SJSA1 (cell line): ENCODE measurements at places on chromosomes 4 and X. TPM values are rescaled to one million over a fixed set of nuclear protein-coding genes. Genes with fewer than 3 reads are reported as not detected.

GRCh38 chr4:150679018-150679764 is 97.2 kb downstream of the MAB21L2 start:
- no peaks in the 10 kb centered on the region for H3K27me3 ChIP-seq
- no peak for DNase-seq
- H3K4me1 ChIP-seq: no peaks in the 10 kb centered on the region

DNA sequence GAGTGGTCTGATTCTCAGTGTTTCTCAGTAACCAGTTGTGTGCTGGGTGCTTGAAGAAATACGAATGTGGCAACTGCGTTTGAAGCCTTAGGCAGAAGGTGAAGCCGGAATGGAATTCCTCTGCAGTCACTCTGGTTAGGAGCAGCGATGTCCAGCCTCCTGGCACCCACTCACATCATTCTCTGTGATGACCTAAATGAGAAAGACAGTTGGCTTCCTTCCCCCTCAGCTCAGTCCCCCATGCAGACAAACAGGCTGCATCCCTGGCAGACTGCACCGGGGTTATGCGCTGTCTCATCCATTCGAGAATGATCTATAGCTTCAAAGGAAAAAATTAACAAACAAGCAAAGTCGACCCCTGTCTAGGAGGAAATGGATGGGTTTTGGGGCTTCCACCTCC is 170.1 kb upstream of the SCML1 start:
- H3K4me3 ChIP-seq: no peak overlapping the region
- no peak overlapping the region for H3K27ac ChIP-seq
- H3K27me3 ChIP-seq: no peaks in the 10 kb centered on the region
- no peaks in the 10 kb centered on the region for H3K36me3 ChIP-seq
- DNase-seq: no peak

- H3K27ac ChIP-seq: no peak overlapping the region
- no peaks in the 10 kb centered on the region for H3K36me3 ChIP-seq
- no peak overlapping the region for H3K4me3 ChIP-seq
- peaks cover 7% of the 10 kb centered on the region for H3K4me1 ChIP-seq
- DNase-seq: no peak
- H3K27me3 ChIP-seq: no peaks in the 10 kb centered on the region
Observed at GRCh38 chrX:2406891-2407518, 93.8 kb downstream of the DHRSX start.

GRCh38 chr4:105067431-105067830 is 79.2 kb upstream of the TET2 start:
- no peaks in the 10 kb centered on the region for H3K27me3 ChIP-seq
- no peak overlapping the region for H3K4me3 ChIP-seq
- no peak for DNase-seq

GRCh38 chr4:67776746-67777145 is 22.6 kb upstream of the GNRHR start:
- no peak overlapping the region for H3K27ac ChIP-seq
- H3K4me3 ChIP-seq: no peak overlapping the region
- 0 out of 2 replicates have a peak, but pooled peaks cover 3% of the 10 kb centered on the region for H3K27me3 ChIP-seq
- H3K36me3 ChIP-seq: no peaks in the 10 kb centered on the region

DNA sequence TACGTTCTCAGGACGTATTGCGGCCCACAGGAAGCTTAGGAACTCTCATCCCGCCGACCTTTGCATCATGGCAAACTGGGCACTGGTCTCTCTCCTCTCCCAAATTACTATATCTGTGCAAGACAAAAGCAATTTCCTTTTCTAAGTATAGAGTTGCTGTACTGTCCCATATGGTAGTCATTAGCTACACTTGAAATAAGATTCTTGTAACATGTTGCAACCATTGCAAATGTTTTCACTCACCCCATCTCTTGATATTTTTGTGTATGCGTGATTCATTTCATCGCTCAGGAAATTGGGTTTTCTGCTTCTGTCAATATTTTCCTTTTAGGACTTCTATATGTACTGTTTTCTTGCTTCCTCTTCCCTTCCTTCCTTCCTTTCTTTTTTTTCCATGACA is 15.7 kb downstream of the ARMCX6 start:
- no peaks in the 10 kb centered on the region for H3K4me1 ChIP-seq
- H3K4me3 ChIP-seq: no peak overlapping the region
- H3K36me3 ChIP-seq: no peaks in the 10 kb centered on the region
- H3K27me3 ChIP-seq: no peaks in the 10 kb centered on the region

DNA sequence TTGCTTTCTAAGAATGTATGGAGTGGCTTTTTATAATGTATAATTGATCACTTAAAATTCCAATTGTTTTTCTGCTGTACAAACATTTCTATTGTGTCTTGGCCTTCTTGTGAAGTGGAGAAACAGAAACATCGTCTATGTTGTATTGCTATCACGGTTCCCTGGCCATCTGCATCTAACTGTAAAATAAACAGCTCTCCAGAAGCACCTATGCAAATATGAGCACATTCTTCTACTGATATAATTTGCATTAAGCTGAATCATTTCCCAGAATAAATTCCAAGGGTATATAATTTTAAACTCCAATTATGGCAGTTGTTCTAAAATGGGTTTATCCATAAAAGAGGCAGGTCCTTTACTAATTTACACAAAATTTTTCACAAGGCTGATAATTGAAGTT is 261.6 kb upstream of the STS start:
- no peaks in the 10 kb centered on the region for H3K36me3 ChIP-seq
- H3K27ac ChIP-seq: no peak overlapping the region
- no peak overlapping the region for H3K4me3 ChIP-seq
- no peaks in the 10 kb centered on the region for H3K4me1 ChIP-seq
- no peaks in the 10 kb centered on the region for H3K27me3 ChIP-seq
- no peak for DNase-seq

GRCh38 chr4:140056015-140056414 is 98.0 kb downstream of the MAML3 start:
- H3K4me1 ChIP-seq: peaks cover 12% of the 10 kb centered on the region
- H3K27me3 ChIP-seq: no peaks in the 10 kb centered on the region
- H3K4me3 ChIP-seq: no peak overlapping the region
- DNase-seq: no peak
- H3K27ac ChIP-seq: no peak overlapping the region
- no peaks in the 10 kb centered on the region for H3K36me3 ChIP-seq

DNA sequence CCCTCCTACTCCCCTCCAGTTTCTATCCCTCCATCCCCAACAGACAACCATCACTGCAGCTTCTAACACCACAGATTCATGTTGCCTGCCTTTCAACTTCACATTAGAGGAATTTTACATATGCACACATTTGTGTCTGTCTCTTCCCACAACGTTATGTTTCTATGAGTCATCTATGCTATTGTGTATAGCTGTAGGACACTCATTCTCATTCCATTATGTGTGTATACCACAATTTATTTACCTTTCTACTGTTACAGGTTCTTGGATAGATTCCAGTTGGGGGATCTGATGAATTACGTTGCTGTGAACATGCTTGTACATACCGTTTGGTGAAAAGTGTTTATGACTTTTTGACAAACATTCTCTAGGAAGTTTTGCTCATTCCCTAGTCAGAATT is 58.8 kb upstream of the TRPC3 start:
- peak overlapping the region; percentile 5 for H3K27ac ChIP-seq
- H3K4me3 ChIP-seq: no peak overlapping the region
- no peak for DNase-seq
- no peaks in the 10 kb centered on the region for H3K36me3 ChIP-seq
- peaks cover 27% of the 10 kb centered on the region for H3K4me1 ChIP-seq

DNA sequence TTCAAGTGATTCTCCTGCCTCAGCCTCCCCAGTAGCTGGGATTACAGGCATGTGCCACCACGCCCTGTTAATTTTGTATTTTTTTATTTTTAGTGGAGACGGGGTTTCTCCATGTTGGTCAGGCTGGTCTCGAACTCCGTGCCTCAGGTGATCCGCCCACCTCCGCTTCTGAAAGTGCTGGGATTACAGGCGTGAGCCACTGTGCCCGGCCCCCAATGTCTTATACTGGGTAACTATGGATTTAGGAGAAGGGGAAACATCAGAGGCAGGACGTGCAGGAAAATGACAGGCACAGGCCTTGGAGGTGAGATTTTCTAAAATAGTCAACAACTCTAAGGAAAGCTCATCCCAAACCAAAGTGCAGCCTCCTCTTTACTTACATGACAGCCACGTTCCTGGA is 11.1 kb upstream of the TSPYL2 start:
- no peaks in the 10 kb centered on the region for H3K27me3 ChIP-seq
- H3K4me1 ChIP-seq: 0 out of 2 replicates have a peak, but pooled peaks cover 3% of the 10 kb centered on the region
- H3K27ac ChIP-seq: no peak overlapping the region
- H3K36me3 ChIP-seq: no peaks in the 10 kb centered on the region
- DNase-seq: no peak
- no peak overlapping the region for H3K4me3 ChIP-seq

DNA sequence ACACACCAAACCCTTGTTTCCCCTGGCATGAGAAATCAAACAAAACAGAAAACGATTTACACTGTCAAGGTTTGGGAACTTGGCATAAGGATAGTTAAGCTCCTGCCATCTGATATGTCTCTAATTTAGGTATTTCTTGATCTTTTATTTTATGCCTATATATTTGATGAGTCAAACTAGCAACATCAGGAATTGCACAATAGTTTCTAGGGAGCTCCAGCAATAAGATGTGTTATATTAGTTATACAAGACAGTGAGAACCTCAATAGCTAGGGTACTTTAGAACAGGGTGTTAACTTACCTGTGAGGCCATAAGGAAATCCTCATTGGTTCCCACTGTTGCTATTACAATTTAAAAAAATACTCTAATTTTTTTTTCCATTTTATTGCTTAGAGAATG is 474.2 kb downstream of the GBA3 start:
- no peak for DNase-seq
- no peak overlapping the region for H3K27ac ChIP-seq
- no peaks in the 10 kb centered on the region for H3K36me3 ChIP-seq
- H3K4me3 ChIP-seq: no peak overlapping the region
- H3K27me3 ChIP-seq: no peaks in the 10 kb centered on the region

GRCh38 chr4:90852237-90852636 is 725.0 kb downstream of the CCSER1 start:
- no peak for DNase-seq
- H3K4me3 ChIP-seq: no peak overlapping the region
- H3K27ac ChIP-seq: no peak overlapping the region
- H3K27me3 ChIP-seq: no peaks in the 10 kb centered on the region
- no peaks in the 10 kb centered on the region for H3K36me3 ChIP-seq

GRCh38 chr4:86544310-86544966 is 49.7 kb upstream of the PTPN13 start:
- H3K4me1 ChIP-seq: peaks cover 16% of the 10 kb centered on the region
- H3K36me3 ChIP-seq: no peaks in the 10 kb centered on the region
- no peak for DNase-seq
- no peak overlapping the region for H3K4me3 ChIP-seq
- H3K27ac ChIP-seq: 0 out of 2 replicates have a peak overlapping the region, but pooled peaks have one; percentile 4
- no peaks in the 10 kb centered on the region for H3K27me3 ChIP-seq

GRCh38 chr4:8837181-8837841 is 34.3 kb downstream of the HMX1 start:
- no peaks in the 10 kb centered on the region for H3K36me3 ChIP-seq
- no peak overlapping the region for H3K4me3 ChIP-seq
- peak; percentile 12 for DNase-seq
- no peaks in the 10 kb centered on the region for H3K27me3 ChIP-seq
- peaks cover 14% of the 10 kb centered on the region for H3K4me1 ChIP-seq

DNA sequence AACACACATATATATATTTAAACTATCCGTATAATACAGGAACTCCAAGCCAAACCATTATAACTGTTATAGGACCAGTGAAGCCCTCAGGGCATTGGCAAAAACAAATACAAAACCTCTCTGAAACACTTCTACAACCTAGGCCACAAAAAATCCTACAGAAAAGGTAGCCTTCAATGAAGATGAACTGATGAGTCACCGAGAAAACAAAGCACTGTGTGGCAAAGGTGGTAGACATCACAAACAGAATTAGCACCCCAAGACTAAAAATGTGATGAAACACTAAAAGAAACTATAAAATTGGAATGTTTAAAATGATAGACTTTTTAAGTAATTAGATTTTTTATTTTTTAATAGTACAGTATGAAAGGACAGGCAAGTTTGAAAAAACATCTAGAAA is 5.5 kb upstream of the HSPA4L start:
- H3K27ac ChIP-seq: no peak overlapping the region
- peaks cover 5% of the 10 kb centered on the region for H3K4me1 ChIP-seq
- H3K27me3 ChIP-seq: no peaks in the 10 kb centered on the region; the same call in 1 of the 2 replicates
- H3K36me3 ChIP-seq: no peaks in the 10 kb centered on the region
- H3K4me3 ChIP-seq: no peak overlapping the region

Gene POU4F2
- total RNA-seq: not detected in 2 replicates

Gene RRH
- not detected in 2 replicates for total RNA-seq

Gene ODAPH
- not detected in 2 replicates for total RNA-seq

Gene SPOCK3
- total RNA-seq: not detected in 2 replicates

Gene ZBED1
- 38.8 and 57.2 TPM in 2 replicates for total RNA-seq

Gene TCP11X2
- total RNA-seq: not detected in 2 replicates

Gene NXF2B
- total RNA-seq: not detected in 2 replicates

Gene PRRG1
- total RNA-seq: 18.0 and 23.4 TPM in 2 replicates
